Activated naive CD4-positive, alpha-beta T cell treated with anti-CD3 and anti-CD28 coated beads for 36 hours (primary cell): ENCODE measurements at places on chromosomes 3 and 15.

DNA sequence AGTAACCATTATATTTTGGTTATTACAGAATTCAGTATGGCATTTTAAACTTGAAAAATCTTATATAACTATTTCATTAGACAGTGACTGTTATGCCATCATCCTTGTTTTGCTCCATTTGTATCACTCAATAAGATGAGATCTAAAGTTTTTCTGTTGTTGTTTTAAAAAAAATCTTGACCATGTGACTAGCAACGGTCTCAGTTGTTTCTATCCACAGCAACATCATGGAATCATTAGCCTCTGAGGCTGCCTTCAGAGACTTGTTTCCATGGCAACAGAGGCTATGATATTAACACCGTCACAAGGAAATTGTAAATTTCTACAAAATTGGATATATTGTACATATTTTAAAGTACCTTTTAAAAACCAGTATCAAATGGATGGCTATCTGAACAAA is 129.8 kb downstream of the DLG1 start:
- no peak for DNase-seq

GRCh38 chr3:163476179-163476578 is 1602.1 kb downstream of the SI start:
- DNase-seq: no peak

GRCh38 chr3:143597774-143598652 is 250.3 kb downstream of the SLC9A9 start:
- DNase-seq: no peak

DNA sequence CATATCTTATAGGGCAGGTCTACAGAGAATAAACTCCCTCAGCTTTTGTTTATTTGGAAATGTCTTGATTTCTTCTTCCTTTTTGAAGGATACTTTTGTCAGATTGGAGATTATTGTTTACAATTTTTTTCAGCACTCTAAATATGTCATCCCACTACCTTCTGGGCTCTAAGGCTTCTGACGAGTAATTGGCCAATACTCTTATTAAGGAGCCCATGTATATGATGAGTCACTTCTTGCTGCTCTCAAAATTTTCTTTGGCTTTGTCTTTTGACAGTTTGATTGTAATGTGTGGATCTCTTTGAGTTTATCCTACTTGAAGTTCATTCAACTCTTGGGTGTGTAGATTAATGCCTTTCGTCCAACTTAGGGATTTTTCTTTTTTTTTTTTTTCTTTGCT is 28.9 kb upstream of the CD200R1L start:
- DNase-seq: no peak
